Stimulated activated CD8-positive, alpha-beta memory T cell treated with anti-CD3 and anti-CD28 coated beads, Interleukin-4, amount 100 ng/mL, for 1 hour (primary cell): ENCODE measurements at places on chromosomes 4 and X.
A peak's percentile ranks its signal among the peaks of the same experiment; 100 is the strongest.

GRCh38 chr4:35250331-35250730 is 994.0 kb downstream of the ARAP2 start:
- no peak for DNase-seq

DNA sequence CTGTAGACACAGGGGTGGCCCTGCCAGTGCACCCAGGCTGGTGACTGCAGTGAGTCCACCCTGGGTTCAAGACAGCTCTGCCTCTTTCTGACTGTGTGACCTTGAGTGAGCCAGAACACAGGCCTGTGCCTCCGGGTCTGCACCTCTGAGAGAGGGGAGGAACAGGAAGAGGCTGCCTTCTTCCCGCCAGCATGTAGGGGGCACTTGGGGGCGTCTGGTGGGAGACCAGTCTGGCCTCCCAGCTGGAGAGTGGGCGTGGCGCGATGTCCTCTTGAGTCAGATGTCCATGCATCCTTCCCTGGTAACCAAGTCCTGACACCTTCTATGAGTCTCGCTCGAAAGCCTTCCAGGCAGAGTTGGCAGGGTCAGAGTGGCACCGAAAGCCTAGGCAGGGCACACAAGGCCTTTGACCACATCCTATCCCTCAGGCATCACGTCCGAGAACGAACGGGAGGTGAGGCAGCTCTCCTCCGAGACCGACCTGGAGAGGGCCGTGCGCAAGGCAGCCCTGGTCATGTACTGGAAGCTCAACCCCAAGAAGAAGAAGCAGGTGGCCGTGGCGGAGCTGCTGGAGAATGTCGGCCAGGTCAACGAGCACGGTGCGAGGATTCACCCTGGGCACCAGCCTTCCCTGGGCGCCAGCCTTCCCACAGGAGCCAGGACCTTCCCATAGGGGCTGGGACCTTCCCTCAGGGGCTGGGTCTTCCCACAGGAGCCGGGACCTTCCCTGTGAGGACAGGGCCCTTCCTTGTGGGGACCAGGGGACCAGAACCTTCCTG is 21.3 kb downstream of the WFS1 start:
- DNase-seq = no peak

DNA sequence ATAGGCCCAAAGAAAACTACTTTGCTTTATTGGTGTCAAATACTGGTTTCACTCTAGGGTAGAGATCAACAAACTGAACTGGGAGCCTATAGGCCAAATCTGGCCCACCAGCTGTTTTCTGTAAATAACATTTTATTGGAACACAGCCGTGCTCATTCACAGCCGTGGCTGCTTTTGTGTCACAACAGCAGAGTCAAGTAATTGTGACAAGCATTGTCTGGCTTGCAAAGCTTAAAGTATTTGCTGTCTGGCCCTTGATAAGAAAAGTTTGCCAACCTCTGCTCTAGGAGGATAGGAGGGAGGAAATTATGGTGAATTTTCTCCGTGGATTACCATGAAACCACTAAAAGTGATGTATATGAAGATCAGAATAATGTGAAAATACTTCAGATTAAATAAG is 53.4 kb downstream of the GPAT3 start:
- no peak for DNase-seq

GRCh38 chr4:174066611-174067205 is 216.8 kb downstream of the FBXO8 start:
- no peak for DNase-seq

DNA sequence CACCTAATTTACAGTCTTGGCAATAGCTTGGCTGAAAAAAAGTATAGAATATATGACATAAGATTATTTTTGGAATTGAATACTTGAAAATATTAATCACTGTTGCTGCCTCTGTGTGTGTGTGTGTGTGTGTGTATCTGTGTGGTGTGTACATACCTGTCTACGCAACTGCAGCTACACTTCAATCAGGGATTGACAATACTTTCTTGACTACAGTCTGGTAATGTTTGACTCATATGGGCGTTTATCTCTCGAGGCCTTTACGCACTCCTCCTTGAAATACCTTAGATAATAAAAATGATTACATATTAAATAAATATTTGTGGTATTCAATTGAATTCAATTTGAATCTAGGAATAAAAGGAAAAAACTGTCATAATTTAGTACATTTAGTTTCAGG is 565.2 kb downstream of the PCDH18 start:
- no peak for DNase-seq

DNA sequence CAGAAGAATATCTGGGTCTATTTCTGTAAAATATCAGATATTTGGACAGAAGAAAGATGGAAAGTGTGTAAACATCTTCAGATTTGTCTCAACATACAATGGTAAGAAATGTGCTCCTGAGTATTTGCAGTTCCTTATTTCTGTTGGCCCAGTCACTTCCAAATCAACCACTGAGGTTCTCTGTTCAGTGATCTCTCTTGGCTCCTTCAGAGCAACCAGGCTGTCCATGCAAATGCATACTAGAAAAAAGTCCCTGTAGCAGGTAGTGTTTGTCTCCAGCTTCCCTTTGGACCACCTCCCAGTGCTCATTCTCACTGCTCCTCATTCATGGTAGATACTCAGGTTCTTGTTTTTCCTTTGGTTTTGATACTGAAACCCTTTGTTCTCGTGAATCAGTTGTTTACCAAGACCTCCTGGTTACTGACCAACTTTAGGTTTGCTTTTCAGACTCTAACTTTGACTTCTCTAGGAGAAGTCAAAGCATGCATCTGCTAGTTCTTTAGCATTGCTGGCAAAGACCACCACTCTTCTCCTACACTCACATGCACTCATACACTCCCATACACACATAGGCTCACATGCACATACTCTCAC is 28.8 kb downstream of the ASIC5 start:
- no peak for DNase-seq

- DNase-seq = no peak
Measured at GRCh38 chr4:106587558-106587957, 219.0 kb upstream of the GIMD1 start.

GRCh38 chr4:3311095-3311372 is 18.2 kb downstream of the RGS12 start:
- DNase-seq = no peak

GRCh38 chr4:14445882-14446281 is 556.4 kb upstream of the CPEB2 start:
- no peak for DNase-seq

DNA sequence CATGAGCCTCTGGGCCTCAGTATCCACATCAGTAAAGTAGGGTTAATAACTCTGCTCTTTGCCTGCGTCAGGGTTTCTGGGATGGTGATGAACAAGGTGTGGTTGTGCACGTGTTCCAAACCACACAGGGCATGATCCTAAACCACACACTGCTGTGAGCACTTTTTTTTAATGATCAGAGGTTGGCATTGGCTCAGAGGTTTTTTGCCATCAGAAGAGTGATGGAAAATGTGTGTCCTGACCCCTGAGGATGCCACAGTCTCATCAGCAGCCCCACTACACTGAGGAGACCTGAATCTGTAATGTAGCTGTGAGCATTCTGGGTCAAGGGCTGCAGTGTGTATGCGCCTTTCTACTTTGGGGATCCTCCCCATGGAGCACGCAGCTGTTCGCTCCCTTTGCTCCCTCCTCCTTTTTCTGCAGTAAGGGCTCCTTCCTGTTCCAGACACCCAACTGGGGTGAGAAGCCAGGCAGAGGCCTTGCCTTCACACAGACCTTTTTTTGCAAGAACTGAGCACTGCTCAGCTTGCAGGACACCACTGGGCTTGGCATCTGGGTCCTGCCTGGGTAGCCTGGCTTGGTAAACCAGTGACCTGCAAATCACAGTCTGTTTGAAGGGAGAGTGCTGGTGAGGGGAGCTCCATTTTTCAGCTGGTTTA is 87.5 kb downstream of the MAMLD1 start:
- DNase-seq = no peak

GRCh38 chrX:68177542-68177941 is 255.8 kb downstream of the OPHN1 start:
- no peak for DNase-seq

DNA sequence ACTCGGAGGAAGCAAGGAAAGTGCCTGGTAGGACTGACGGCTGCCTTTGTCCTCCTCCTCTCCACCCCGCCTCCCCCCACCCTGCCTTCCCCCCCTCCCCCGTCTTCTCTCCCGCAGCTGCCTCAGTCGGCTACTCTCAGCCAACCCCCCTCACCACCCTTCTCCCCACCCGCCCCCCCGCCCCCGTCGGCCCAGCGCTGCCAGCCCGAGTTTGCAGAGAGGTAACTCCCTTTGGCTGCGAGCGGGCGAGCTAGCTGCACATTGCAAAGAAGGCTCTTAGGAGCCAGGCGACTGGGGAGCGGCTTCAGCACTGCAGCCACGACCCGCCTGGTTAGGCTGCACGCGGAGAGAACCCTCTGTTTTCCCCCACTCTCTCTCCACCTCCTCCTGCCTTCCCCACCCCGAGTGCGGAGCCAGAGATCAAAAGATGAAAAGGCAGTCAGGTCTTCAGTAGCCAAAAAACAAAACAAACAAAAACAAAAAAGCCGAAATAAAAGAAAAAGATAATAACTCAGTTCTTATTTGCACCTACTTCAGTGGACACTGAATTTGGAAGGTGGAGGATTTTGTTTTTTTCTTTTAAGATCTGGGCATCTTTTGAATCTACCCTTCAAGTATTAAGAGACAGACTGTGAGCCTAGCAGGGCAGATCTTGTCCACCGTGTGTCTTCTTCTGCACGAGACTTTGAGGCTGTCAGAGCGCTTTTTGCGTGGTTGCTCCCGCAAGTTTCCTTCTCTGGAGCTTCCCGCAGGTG is 637 bp downstream of the AR start:
- DNase-seq = no peak

- DNase-seq = no peak
Measured at GRCh38 chr4:83285055-83285407, 433 bp upstream of the COQ2 start.

DNA sequence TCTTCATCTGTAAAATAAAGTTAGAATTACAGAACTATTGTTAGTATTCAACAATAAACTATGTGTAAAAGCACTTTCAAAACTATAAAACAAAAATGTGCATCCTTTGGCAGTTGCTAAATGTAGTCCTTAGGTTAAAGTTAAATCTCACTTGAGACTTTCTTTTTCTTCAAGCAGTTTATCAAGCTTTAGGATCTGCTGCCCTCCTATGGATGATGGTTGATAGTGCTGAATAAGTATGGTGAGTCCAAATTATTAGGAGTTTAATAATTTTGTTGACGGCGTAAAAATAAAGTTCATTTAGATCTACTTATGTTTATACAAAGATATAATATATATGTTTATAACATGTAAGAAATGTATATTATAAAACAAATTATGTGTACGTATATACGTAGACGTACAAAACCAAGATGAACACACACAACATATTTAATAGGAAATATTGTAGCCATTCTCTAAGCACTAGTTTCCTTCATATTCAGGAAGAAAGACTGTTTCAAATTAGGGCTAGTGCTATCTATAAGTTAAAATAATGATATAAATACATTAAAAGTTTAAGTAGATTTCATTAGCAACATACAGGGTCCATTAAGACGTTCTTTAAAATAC is 22.3 kb downstream of the UGT2A2 start:
- DNase-seq = no peak

- no peak for DNase-seq
Measured at GRCh38 chr4:118850488-118851173, 14.7 kb upstream of the SEC24D start.

- DNase-seq = no peak
Measured at GRCh38 chrX:150063674-150064073, 125.4 kb upstream of the EOLA2 start.

DNA sequence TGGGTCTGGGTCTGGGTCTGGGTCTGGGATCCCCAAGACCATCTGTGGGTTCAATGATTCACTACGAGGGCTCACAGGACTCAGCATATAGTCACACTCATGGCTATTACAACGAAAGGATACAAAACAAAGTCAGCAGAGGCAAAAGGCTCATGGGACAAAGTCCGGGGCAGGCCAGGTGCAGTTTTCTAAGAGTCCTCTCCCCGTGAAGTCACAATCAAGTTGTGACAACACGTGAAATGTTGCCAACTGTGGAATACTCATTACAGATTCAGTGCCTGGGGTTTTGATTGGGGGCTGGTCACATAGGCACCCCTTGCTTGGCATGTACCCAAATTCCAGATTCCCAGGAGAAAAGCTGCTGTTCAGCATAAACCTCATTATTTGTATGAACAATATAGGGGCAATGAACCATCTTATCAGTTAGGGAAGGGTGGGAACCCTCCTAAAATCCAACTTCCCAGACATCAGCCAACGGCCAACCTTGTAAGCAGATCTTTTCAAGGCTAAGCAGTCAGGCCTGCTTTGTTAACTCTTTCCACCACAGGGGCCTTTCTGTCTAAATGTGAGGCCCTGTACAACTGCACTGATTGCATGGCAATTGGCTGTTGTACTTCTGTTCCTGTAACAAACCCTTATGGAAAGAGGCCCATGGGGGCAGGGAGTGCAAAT is 58.2 kb upstream of the DIPK2B start:
- DNase-seq = no peak

DNA sequence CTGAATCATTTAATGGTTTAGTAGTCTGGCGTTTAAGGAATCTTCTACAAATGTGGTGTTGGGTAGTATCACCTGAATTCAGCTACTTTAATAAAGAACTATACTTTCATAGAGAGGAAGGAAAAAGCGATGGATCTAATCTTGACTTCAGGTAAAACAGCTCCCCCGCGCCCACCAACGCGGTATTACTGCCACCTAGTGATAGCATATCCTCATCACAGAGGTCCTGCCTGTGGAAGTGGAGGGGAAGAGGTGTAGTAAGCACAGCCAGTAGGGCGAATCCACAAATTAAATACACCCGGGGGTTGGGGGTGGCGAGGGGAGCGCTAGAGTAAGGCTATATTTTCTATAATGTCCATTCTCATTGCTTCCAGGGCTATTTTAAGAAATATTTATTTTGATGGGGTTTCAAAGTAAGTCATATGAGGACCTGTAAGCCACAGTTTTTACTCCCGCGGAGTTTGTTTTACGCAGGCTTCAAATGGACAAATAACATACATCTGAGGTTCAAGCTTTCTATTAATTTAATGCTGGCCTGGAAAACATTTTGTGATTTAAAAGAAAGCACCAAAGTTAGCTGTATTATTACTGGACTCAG is 8.3 kb upstream of the DAPP1 start:
- peak; percentile 44 for DNase-seq

DNA sequence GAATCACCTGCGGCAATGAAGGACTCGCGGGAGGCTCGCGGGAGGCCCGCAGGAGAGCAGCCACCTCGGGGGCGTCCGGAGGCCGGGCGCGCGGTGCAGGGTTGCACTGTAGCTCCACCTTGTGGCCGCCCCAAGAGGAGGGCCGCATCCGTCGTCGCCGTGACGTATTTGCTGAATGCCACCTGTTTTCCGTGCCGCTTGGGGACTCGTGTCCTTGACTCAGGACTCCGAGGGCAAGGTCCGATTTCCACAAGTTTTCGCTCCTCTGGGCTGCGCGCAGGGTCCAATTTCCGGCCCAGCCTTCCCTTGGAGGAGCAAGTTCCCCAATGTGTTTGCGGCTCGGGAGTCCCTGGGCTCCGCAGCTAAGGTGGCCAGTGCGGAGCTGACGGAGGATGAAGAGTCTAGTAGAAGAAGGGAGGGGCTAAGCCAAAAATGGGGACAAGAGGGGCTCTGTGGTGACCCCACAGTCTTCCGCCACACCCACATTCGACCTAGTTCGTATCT is 10.7 kb upstream of the DLG3 start:
- DNase-seq = peak; percentile 53

DNA sequence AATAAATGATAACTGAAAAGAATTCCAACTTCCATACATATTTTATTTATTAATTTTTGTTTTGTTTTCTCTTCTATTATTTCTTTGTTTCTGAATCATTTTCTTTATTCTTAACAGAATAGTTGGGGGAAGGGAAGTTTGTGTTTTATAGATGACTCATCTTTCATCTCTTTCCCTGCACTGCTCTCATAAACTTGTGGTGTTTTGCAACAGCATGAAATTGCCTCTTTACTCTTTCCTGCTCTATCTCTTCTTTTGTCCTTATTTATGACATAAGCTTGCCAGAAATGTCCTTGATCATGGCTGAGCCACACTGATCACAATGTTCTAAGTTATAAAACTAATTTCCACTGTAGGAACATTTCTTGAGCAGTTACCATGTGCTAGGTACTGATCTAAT is 22.3 kb downstream of the QRFPR start:
- no peak for DNase-seq
